Neural crest cell (in vitro differentiated cells): ENCODE measurements at places on chromosomes 11 and 22. TPM values are rescaled to one million over a fixed set of nuclear protein-coding genes. Genes with fewer than 3 reads are reported as not detected.

Gene PIWIL4
- 0.68 and 0.72 TPM in 2 replicates for total RNA-seq

GRCh38 chr11:64092111-64092760 is 56.5 kb downstream of the FLRT1 start:
- peaks cover 60% of the 10 kb centered on the region for H3K4me1 ChIP-seq
- H3K27me3 ChIP-seq = no peaks in the 10 kb centered on the region
- H3K36me3 ChIP-seq = no peaks in the 10 kb centered on the region
- no peak for DNase-seq
- H3K4me3 ChIP-seq = peak overlapping the region; percentile 31

DNA sequence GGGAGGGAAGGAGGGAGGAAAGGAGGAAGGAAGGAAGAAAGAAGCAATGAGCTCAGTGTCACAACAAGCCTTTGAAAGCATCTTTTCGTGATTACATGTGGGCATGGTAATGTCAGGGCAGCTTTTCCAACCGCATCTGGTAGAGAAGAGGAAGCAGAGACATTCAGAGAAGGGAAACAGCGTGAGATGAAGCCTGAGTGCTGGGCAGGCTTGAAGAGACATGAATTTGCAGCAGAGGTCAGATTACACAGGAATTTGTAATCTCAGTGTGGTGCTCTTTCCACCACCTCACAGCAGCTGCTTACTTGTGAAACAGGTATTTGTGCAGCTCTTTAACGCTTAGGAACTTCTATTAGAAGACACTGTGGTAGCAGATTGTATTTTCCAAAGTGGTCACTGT is 289.5 kb upstream of the C11orf87 start:
- no peak overlapping the region for H3K27ac ChIP-seq
- no peak for DNase-seq
- H3K27me3 ChIP-seq = no peaks in the 10 kb centered on the region
- H3K4me1 ChIP-seq = no peaks in the 10 kb centered on the region
- H3K36me3 ChIP-seq = no peaks in the 10 kb centered on the region

Gene NXPE4
- total RNA-seq = not detected in 2 replicates

DNA sequence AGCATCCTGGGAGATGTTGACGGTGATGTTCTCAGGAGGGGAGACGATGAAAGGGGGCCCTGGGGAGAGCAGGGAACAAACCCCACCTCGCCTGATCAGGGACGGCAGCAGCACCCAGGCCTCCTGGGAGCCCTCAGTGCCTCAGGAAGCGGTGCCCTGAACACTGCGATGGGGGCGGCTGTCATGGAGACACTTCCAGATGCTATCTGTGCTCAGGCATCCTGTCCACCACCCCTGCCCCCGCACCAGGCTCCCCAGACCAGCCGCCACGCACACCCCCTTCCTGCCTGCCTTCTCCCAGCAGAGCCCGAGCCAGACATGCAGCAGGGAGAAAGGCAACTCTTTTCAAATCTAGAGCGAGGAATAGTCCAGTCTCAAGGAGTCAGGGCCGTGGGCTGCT is 20.6 kb downstream of the IGSF9B start:
- H3K27me3 ChIP-seq = no peaks in the 10 kb centered on the region
- no peak overlapping the region for H3K4me3 ChIP-seq
- no peak overlapping the region for H3K27ac ChIP-seq
- H3K36me3 ChIP-seq = peaks cover 12% of the 10 kb centered on the region
- DNase-seq = no peak

Gene PHETA2
- total RNA-seq = 1.3 and 1.5 TPM in 2 replicates

DNA sequence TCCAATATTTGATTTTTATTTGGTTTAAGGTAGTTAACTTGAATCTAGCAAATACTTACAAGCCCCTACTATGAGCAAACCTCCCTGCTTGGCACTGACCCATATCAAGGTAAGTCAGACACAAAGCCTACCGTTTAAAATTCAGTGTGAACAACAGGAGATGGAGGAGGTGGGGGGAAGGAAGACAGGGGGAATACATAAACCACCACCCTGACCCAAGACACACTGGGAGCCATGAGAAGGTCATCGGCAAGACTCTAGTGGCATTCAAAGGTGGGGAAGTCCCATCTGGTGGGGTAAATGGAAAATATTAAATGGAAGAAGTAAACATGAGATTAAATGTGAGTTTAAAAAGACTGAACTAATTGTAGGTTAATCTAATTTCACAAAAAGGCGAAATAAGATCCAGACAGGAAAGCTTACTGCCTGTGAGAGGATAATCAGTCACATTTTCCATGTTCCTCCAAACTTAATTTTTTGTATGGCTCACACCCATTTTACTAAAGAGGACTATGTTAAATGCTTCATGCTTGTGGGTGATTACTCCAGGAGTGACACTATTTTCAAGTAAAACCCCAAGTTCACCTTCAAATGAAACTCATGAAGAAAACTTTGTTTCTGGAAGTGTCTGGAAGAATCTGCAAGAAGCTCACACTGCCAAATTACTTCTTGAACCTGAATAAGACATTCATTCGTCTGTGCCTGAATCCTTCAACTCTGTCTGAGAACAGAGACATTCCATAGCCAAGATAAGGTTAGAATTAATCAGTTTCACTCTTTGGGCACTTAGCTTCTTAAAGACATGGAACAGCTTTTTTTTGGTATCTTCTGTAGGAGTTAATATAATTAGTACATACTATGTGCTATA is 51.7 kb downstream of the PITPNB start:
- peaks cover 6% of the 10 kb centered on the region for H3K36me3 ChIP-seq
- no peaks in the 10 kb centered on the region for H3K27me3 ChIP-seq
- no peak for DNase-seq
- H3K4me3 ChIP-seq = no peak overlapping the region
- peaks cover 18% of the 10 kb centered on the region for H3K4me1 ChIP-seq

- peaks cover 51% of the 10 kb centered on the region for H3K27me3 ChIP-seq
- no peak overlapping the region for H3K4me3 ChIP-seq
- H3K4me1 ChIP-seq = no peaks in the 10 kb centered on the region
- no peak overlapping the region for H3K27ac ChIP-seq
- no peaks in the 10 kb centered on the region for H3K36me3 ChIP-seq
- DNase-seq = no peak
Measured at GRCh38 chr11:18958221-18958910, 19.2 kb upstream of the MRGPRX1 start.

- H3K4me3 ChIP-seq = no peak overlapping the region
- no peak overlapping the region for H3K27ac ChIP-seq
- no peaks in the 10 kb centered on the region for H3K4me1 ChIP-seq
- DNase-seq = no peak
Measured at GRCh38 chr11:129230006-129230405, 37.9 kb upstream of the ARHGAP32 start.

Gene PAX6
- 83.7 and 86.7 TPM in 2 replicates for total RNA-seq
